CD8-positive, alpha-beta T cell (primary cell): ENCODE measurements at places on chromosomes 1 and 21. TPM values are rescaled to one million over a fixed set of nuclear protein-coding genes. Genes with fewer than 3 reads are reported as not detected.

Gene COL6A2
- 74.4 TPM for total RNA-seq

Gene OPTC
- not detected for total RNA-seq

Gene TAF5L
- 25.4 TPM for total RNA-seq

Gene IL10
- total RNA-seq, result 1.0 TPM

Gene YOD1
- 18.9 TPM for total RNA-seq

Gene TXLNA
- total RNA-seq, result 7.5 TPM

Gene ATAD3C
- 0.79 TPM for total RNA-seq

Gene DMRTA2
- not detected for total RNA-seq

Gene ZMYND12
- total RNA-seq, result 0.76 TPM

Gene MFAP2
- total RNA-seq, result not detected

Gene CFHR4
- total RNA-seq, result not detected

Gene LCE1B
- not detected for total RNA-seq

Gene SUSD4
- total RNA-seq, result 2.2 TPM

Gene FMO1
- not detected for total RNA-seq

Gene PTPRC
- total RNA-seq, result 603 TPM

Gene MMP23B
- total RNA-seq, result 11.9 TPM

Gene ASH1L
- 54.6 TPM for total RNA-seq

Gene RNPEP
- 21.1 TPM for total RNA-seq

Gene BCL10
- total RNA-seq, result 48.2 TPM

Gene ANGPTL1
- total RNA-seq, result not detected

Gene C8B
- not detected for total RNA-seq

Gene HAPLN2
- total RNA-seq, result 0.24 TPM

Gene C4BPA
- total RNA-seq, result not detected

Gene NUP133
- 49.0 TPM for total RNA-seq

Gene LRRC53
- not detected for total RNA-seq

Gene ZBTB40
- total RNA-seq, result 20.9 TPM

Gene BGLAP
- total RNA-seq, result 2.0 TPM

Gene SERINC2
- total RNA-seq, result not detected

Gene CCDC17
- 4.5 TPM for total RNA-seq

Gene FCRL4
- total RNA-seq, result not detected

Gene PIGV
- 12.7 TPM for total RNA-seq

Gene MTMR11
- total RNA-seq, result not detected

Gene ZP4
- not detected for total RNA-seq

Gene OR2L13
- not detected for total RNA-seq

Gene CLIC6
- 0.08 TPM for total RNA-seq

Gene CRNN
- total RNA-seq, result not detected

Gene S100A8
- total RNA-seq, result 1.6 TPM

Gene COL24A1
- not detected for total RNA-seq

Gene EPHA2
- total RNA-seq, result not detected

Gene C4BPB
- total RNA-seq, result 1.8 TPM

Gene TAS1R1
- total RNA-seq, result not detected

Gene LCE1E
- not detected for total RNA-seq

Gene ORC1
- total RNA-seq, result 1.3 TPM

Gene CFAP57
- not detected for total RNA-seq

Gene TBX19
- 0.69 TPM for total RNA-seq
